Activated CD8-positive, alpha-beta memory T cell treated with anti-CD3 and anti-CD28 coated beads for 1 hour (primary cell): ENCODE measurements at places on chromosomes 4 and X.

GRCh38 chrX:44733931-44734330 lies 109.9 kb upstream of the DUSP21 start:
- DNase-seq: no peak

DNA sequence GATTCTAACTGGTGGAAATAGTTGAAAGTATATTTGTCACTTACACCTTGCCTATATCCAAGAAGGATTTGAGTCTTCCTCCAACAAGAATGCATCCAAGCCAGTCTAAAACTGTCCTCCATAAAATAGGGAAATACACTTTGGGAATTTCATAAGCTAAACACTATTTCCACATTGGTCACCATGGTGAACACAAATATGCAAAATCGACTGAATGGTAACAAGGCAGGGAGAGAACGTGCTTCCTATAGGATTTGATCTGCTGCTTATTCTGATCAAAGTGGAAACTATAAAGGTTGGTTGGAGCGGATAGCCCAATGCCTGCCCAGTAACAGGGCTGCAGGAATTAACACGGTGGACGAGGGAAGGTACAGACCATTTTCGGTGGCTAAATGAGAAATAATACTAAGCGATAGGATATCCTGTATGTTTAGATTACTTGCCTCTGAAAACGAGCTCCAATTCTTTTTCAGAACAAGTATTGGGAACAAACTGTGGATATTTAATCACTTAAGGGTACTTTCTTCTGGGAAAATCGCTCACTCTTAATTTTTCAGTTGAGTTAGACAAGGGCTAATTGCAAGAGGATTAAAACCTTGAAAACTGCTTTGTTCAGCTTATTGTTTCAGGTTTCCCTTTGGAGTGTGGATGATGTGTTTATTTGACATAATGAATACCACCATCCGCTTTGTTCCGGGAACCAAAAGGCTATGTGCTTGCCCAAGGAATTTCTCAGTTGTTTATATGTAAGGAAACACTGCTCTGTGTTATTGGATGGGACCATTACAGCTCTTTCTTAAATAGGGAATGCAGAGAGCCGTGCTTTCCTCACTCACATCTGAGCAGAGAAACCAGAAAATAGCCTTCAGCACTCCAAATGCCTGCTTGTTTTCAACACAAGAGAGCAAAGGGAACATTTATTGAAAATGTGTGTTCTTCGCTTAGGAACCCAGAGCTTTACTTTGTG lies 194.4 kb downstream of the CBR4 start:
- DNase-seq: no peak

- peak; percentile 11 for DNase-seq
Observed at GRCh38 chrX:12771445-12772069, 19.7 kb upstream of the PRPS2 start.

DNA sequence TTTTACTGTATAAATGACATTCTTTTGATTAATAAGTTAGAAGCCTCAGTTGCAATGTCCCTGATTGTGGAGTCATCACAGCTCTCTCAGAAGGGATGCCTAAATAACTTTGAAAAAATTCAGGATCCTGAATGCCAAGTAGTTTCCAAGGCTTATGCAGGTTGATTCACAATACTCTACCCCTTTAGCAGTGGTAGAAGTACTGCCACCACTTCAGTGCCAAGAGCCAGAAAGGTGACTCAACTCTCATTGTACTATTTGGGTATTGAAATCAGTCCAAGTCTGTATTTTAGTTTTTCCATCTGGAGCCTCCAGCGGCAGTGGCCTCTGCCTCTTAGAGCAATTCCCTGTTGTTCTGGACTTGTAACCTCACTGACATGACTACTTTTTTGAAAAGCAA lies 320.1 kb upstream of the NDST4 start:
- DNase-seq: no peak

GRCh38 chrX:70921709-70922352 lies 9.1 kb downstream of the SLC7A3 start:
- no peak for DNase-seq

DNA sequence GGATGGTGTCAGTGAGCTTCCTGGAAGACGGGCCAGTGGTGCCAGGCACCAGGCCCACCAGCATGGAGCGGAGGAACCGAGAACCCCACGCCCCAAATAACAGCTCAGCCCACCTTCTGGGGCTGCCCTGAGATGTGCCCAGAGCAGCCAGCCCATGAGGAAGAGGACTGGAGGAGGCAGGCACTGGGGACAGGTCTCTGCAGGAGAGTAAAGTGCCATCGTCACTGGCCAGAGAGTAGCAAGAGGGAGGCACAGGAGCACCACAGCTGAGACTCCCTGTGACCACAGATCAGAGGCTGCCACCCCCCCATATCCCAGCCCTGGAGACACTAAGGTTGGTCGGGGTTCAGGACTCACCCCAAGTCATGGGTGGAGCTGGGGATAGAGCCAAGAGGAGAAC lies 63.0 kb downstream of the PPP2R2C start:
- DNase-seq: no peak

DNA sequence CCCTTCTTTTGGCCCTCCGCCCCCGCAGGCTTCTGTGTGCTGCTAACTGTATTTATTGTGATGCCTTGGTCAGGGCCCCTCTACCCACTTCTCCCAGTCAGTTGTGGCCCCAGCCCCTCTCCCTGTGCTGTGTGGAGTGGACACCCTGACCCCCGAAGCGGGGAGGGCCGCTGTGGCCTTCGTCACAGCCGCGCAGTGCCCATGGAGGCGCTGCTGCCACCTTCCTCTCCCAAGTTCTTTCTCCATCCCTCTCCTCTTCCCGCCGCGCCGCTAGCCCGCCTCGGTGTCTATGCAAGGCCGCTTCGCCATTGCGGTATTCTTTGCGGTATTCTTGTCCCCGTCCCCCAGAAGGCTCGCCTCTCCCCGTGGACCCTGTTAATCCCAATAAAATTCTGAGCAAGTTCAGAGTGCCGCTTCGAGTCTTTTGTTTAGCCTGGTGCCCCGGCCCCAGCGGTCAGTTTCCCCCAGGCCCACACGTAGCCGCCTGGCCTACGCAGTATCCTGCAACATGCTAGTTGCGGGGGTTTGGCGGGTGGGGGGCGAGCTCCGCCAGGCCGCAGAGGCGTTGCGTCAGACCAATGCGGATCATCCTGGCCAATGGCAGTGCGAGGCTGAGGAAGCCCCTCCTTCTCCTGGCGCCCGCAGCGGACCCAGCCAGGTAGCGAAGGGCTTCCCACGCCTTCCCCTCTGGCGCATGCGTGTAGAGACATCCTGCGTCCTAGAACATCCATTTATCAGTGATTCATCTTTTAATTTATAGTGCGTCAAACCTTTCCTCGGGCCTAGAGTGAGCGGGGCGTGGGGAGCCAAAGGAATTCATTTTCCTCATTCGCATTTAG lies 5.6 kb upstream of the KANTR start:
- peak; percentile 61 for DNase-seq

GRCh38 chr4:79757600-79757999 lies 315.4 kb downstream of the ANTXR2 start:
- no peak for DNase-seq

- no peak for DNase-seq
Observed at GRCh38 chr4:161714931-161715330, 448.9 kb downstream of the FSTL5 start.

DNA sequence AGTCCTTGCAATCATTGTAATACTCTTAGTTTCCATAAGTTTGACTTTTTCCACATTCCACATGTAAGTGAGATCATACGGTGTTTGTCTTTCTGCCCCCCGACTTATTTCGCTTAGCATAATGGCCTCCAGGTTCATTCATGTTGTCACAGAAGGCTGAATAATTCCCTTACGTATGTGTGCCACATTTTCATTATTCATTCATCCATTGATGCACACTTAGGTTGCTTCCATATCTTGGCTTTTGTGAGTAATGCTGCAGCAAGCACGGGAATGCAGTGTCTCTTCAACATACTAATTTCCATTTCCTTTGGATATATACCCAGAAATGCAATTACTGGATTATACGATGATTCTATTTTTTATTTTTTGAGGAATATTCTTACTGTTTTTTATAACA lies 22.0 kb upstream of the VEGFC start:
- no peak for DNase-seq

GRCh38 chrX:44470816-44471215 lies 71.8 kb downstream of the FUNDC1 start:
- no peak for DNase-seq

- DNase-seq: no peak
Observed at GRCh38 chr4:147924604-147925412, 192.9 kb downstream of the ARHGAP10 start.

- no peak for DNase-seq
Observed at GRCh38 chr4:80913381-80913780, 117.1 kb upstream of the BMP3 start.

- DNase-seq: no peak
Observed at GRCh38 chr4:41212616-41213203, 1.6 kb downstream of the APBB2 start.

- no peak for DNase-seq
Observed at GRCh38 chr4:156672492-156673305, 298.9 kb downstream of the PDGFC start.

DNA sequence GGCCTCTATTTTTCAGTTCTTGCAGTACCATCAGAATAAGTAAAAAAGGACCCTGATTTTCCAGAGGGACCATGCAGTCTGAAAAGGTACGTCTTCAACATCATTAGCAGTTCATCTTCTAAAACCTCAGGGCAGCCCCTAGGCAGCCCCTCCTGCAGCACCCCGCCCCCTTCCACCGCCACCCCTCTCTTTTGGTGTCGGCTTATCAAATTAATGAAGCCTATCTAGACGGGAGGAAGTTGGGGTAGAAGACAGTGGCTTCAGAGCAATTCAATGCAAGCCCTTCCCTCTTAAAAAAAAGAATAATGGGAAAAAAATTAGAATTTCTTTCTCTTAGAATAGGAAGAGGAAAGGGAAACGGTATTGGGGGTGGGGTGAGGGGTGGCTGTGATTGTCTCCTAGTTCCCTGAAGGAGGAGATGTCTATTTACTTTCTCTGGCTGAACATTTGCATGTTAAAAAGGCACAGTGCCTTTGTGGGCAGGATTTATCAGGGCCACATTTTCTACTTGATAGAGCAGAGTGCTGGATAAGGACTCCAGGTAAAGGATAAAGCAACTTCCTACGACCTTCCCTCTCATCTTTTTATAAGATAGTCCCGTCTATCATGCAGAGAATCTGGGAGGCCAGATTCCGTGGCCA lies 159.4 kb downstream of the MGST2 start:
- no peak for DNase-seq

GRCh38 chr4:80454040-80454439 lies 118.5 kb downstream of the CFAP299 start:
- DNase-seq: no peak

DNA sequence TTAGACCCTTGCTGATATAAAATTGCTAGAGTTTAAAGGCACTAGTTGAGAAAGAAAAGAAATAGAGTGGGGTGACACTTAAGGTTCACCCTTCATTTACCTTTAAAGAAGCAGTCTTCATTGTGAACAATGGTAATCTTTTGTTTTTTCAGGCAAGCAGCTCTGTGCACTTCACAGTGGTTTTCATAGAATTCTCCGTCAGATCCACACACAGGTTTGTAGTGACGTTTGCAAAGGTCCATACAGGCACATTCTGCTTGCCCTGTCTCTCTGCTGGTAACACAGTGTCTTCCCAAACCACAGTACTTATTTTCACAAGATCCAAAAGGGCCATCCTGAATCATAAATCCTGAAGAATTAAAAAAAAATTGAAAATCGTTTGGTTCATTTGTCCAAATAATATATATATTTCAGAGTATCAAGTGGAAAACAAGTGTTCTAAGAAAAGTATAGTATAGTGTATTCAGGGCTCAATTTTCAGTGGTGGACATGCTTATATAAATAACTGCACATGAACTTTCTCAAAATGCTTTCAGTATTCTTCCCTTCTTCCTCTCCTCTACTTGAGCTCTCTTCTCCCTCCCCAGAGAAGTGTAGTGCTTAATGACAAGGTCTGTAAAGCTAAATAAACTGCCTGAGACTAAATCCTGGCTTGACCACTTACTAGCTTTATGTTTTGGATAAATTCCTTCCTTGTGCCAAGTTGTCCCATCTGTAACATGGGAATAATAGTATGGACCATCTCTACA lies 243.3 kb downstream of the FSTL5 start:
- no peak for DNase-seq

DNA sequence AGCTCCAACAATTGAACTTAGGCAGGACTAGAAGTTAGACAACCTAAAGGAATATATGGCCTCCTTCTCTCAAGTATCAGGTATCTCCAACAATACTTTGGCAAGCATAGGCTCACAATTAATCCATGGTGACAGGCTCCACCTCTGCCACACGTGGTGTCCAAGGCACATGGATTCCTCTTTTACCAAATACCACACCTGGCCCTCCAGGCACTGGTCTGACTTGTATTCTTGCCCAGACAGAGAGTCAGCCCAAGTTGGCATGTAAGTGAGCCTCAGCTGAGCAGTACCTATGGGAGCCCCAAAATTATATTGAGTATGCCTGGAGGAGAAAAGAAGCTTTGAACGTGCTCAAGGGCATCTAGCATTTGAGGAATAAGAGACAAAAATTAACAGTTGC lies 19.6 kb downstream of the SRPX2 start:
- no peak for DNase-seq

DNA sequence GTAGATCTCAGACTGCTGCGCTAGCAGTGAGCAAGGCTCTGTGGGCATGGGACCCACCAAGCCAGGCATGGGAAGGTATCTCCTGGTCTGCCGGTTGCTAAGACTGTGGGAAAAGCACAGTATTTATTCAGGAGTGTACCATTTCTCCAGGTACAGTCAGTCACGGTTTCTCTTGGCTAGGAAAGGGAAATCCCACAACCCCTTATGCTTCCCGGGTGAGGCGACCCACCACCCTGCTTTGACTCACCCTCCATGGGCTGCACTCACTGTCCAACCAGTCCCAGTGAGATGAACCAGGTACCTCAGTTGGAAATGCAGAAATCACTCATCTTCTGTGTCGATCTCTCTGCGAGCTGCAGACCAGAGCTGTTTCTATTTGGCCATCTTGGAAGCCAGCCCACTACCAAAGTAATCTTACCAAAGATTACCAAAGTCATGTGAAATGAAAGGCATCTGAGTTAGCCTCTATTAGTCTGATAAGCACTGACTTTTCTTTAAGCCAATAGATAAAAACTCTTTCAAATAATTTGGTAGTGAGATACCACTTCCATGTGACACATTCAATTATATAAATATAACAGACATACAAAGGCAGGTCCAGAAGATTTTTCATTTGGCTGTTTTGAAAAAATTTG lies 8.5 kb upstream of the HTN1 start:
- DNase-seq: no peak

GRCh38 chr4:106063009-106063408 lies 167.7 kb downstream of the NPNT start:
- DNase-seq: no peak

GRCh38 chrX:144798972-144799371 lies 448.3 kb upstream of the SPANXN1 start:
- no peak for DNase-seq

DNA sequence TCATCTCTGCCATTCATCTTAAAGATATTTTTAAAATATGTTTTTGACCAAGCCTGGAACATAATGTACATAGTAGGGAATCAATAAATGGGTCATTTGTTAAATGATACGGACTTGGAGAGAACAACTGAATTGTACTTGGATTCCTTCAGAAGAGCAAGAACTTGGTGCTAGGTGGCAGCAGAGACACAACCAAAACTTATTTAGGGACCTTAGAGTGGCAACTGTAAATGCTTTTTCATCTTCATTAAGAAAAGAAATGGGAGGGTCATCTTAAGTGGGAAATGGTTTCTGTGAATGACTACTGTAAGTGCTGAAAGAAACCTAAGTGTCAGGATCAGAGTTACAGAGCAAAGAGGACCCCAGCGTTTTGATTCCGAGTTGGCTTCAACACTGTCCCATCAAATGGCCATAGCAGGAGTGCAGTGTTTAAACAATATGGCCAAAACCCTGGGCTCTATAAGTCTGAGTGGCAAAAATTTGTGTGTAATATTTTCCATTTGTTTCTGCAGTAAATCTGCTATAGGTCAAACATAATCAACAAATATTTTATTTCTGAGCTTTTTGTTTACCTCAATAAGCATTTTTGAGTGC lies 213.6 kb downstream of the PALLD start:
- no peak for DNase-seq
